Astrocyte (in vitro differentiated cells and primary cell): ENCODE measurements at places on chromosomes 5 and 9. TPM values are rescaled to one million over a fixed set of nuclear protein-coding genes. Genes with fewer than 3 reads are reported as not detected.

DNA sequence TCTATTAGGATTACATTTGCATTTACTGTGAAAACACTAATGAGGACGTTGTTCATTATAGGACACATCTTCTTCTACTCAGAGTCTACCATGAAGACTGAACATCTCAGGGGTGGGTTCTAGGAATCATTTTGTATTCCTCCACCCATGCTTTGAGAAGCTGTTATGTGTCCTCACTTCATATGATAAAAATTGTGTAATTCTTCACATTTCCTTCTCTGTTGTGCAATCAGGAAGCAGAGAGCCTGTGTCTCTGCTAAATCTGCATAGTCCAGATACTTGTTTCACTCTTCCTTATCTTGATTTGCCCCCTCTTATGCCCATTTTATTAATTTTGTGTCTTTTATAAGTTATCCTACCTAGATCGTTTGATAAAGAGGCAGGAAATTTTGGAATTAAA, 97.8 kb upstream of the IQGAP2 start:
- H3K4me3 ChIP-seq = no peak overlapping the region
- H3K27me3 ChIP-seq = no peaks in the 10 kb centered on the region
- no peak for DNase-seq

DNA sequence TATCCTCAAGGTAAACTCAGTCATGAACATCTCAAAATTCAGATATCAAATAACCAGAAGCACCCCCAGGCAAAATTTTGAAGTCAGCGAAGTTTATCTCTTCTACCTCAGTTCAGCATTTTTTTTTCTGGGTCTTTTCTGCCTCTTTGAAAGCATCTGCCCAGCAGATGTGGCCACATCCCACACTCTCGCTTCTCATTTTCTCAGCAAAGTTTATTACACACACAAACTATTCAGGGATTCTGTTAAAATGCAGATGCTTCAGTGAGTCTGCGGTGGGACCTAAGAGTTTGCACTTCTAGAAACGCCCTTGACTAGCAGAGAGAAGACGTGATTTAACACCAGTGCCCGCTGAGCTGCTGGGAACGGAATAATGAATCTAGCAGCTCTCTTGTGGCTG, 19.3 kb downstream of the RASEF start:
- peaks cover 20% of the 10 kb centered on the region for H3K27me3 ChIP-seq
- DNase-seq = no peak
- no peaks in the 10 kb centered on the region for H3K36me3 ChIP-seq
- H3K27ac ChIP-seq = no peak overlapping the region
- H3K4me3 ChIP-seq = no peak overlapping the region
- H3K4me1 ChIP-seq = peaks cover 16% of the 10 kb centered on the region

GRCh38 chr5:64015824-64016223, 53.6 kb upstream of the HTR1A start:
- no peaks in the 10 kb centered on the region for H3K36me3 ChIP-seq
- DNase-seq = no peak
- H3K27ac ChIP-seq = no peak overlapping the region
- no peak overlapping the region for H3K4me3 ChIP-seq

- H3K36me3 ChIP-seq = peaks cover 19% of the 10 kb centered on the region
- no peaks in the 10 kb centered on the region for H3K27me3 ChIP-seq
- peaks cover 15% of the 10 kb centered on the region for H3K4me1 ChIP-seq
- DNase-seq = peak; percentile 94
These were observed 83.7 kb downstream of the LNPEP start for GRCh38 chr5:97019435-97020117.

GRCh38 chr9:99680191-99680590, 141.5 kb upstream of the NR4A3 start:
- no peaks in the 10 kb centered on the region for H3K4me1 ChIP-seq
- H3K4me3 ChIP-seq = no peak overlapping the region
- no peak overlapping the region for H3K27ac ChIP-seq

DNA sequence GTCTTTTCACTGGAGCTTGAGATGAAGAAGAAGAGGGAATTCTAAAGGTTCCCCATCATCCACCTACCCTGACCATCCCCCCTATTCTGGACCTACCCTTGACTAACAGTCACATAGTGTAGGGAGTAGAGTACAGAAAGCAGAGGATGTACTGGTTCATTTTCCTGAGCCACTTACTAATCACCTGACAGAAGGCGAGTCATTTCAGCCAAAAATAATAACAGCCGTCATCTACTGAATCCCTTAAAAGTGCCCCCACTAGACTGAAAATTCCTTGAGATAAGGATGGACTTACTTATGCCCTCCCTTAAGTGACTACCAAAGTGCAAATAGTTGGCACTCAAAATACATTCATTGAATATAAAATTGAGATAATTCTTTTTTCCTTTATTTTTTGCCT, 112.2 kb downstream of the FOXD1 start:
- H3K27ac ChIP-seq = no peak overlapping the region
- no peaks in the 10 kb centered on the region for H3K36me3 ChIP-seq
- DNase-seq = peak; percentile 72
- peaks cover 34% of the 10 kb centered on the region for H3K4me1 ChIP-seq
- no peaks in the 10 kb centered on the region for H3K27me3 ChIP-seq

Gene SAPCD2
- 0.41 and 0.43 TPM in 2 replicates for total RNA-seq

Gene FAXDC2
- total RNA-seq = 3.6 and 3.7 TPM in 2 replicates

Gene BTNL3
- not detected in 2 replicates for total RNA-seq

Gene NEUROG1
- not detected in 2 replicates for total RNA-seq

Gene TXNDC8
- not detected in 2 replicates for total RNA-seq

Gene RALGDS
- total RNA-seq = 41.2 and 46.6 TPM in 2 replicates

Gene HK3
- total RNA-seq = 0.14 TPM in 1 of 2 replicates, not detected in the other
